ENCODE measurements at places on chromosomes 12 and 14. TPM values are rescaled to one million over a fixed set of nuclear protein-coding genes. Genes with fewer than 3 reads are reported as not detected.

DNA sequence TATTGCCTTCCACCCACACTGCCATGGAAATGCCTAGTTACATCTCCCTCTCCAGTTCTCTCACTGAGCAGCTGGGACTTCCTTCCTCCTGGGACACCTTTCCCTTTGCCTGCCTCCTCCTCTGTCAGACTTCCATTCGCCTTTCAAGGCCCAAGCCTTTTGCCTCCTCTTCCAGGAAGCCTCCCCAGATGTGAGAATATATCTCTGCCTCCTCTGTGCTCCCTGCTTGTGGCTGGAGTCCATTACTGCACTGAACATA is 3.1 kb downstream of the IFI27L2 start:
- no peak for DNase-seq

DNA sequence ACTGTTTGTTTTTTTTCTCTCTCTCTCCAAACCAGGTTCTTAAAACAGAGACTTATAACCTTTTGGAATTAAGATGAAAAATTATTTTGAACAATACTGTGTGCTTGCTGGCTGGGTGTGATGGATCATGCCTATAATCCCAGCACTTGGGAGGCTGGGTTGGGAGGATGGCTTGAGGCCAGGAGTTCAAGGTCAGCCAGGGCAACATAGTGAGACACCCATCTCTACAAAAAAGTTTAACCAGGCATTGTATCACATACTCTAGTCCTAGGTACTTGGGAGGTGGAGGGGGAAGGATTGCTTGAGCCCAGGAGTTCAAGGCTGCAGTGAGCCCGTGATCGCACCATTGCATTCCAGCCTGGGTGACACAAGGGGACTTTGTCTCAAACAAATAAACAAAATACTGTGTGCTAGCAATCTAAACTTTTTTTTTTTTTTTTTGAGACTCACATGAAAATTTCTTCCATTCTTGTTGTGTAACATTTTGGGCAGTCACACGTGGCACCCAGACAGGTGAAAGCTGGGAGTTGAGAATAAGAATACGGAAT is 379.6 kb downstream of the ETNK1 start:
- DNase-seq: no peak

GRCh38 chr12:20366776-20367409 is 1.4 kb upstream of the PDE3A start:
- DNase-seq: no peak

DNA sequence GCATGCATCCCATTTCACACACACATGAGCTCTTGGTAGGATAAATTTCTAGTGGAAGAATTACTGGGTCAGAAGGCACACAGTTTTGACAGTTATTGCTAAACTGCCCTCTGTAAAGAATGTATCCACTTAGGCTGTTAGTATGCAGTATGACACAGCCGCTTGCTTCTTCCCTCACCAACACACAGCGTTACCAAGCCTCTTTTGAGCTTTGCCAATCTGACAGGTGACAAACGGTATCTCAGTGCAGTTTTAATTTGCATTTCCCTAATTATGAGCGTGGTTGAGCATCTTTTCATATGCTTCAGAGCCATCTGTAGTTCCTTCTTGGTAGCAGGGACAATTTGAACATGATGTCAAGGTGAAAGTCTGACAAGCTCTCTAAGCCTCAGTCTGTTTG is 42.9 kb downstream of the HRK start:
- DNase-seq: no peak

Gene SRGAP1
- not detected for total RNA-seq

DNA sequence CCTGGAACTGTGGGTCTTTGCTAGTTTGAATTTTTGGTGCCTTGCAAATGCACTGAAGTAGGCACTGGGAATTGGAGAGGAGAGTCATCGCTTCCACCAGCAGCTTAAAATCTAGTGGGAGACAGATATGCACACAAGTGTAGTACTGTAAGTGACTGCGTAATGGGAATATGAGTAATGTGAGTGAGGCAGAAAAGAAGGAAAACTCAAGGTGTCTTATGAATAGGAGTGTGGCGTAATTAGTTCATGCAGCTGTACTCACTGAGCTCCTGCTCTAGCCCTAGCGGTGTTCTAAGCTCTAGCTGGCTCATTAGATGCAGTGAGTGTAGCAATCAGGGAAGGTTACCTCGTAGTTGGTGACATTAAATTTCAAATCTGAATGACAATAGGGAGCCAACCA is 2.8 kb downstream of the TCP11L2 start:
- no peak for DNase-seq

GRCh38 chr12:66674495-66675122 is 4.3 kb downstream of the GRIP1 start:
- no peak for DNase-seq

Gene CHURC1
- total RNA-seq: 95.3 TPM

Gene AICDA
- total RNA-seq: not detected

Gene APOLD1
- 3.9 TPM for total RNA-seq

GRCh38 chr14:23951590-23952201 is 1.9 kb upstream of the DHRS4 start:
- no peak for DNase-seq

GRCh38 chr12:98446060-98446459 is 69.3 kb upstream of the TMPO start:
- DNase-seq: no peak

Gene TDRD9
- total RNA-seq: 0.37 TPM

Gene OLR1
- not detected for total RNA-seq

DNA sequence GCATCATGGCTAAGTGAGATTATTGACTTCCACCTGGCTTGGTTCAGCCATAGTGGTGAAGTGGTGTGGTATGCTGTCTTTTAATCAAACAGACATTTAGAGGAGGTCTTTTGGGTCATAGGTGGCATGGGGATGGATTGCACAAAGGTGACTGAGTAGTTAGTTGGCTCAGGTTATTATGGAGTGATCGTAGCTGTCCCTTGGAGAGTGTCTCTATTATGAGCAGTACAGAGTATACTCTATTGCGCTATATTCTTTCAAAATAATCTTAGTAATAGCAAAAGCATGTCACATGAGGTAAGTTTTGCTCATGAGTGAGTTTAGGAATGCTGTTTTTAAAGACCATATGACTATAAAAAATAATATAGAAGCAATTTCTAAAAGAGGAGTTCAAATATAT is 60.4 kb downstream of the RASSF8 start:
- no peak for DNase-seq

Gene FBLN5
- total RNA-seq: 3.0 TPM

Gene KIF21A
- 10.7 TPM for total RNA-seq

Gene REP15
- total RNA-seq: not detected

Gene IRAK3
- 3.6 TPM for total RNA-seq

DNA sequence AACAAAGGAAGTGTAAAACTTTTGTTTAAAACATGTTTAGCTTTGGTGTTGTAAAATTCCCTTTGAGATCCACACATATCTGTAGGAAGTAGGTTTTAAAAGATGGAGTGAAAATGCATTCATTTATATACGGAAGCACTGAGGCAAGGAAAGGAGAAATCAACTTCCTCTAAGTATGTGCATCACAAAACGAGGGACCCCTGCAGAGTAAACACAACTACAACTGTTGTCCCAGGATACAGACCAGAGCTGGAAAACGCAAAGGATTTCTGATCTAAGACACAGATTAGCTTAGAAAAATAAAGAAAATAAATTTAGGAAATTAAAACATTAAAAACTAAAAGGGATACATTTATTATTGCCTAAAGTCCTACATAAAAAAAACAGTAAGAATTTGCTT is 297.6 kb downstream of the MED13L start:
- no peak for DNase-seq

Gene GARIN6
- total RNA-seq: not detected

GRCh38 chr12:3199551-3200031 is 122.4 kb downstream of the TSPAN9 start:
- no peak for DNase-seq

- no peak for DNase-seq
Observed at GRCh38 chr14:104287301-104288009, 149.1 kb downstream of the KIF26A start.

DNA sequence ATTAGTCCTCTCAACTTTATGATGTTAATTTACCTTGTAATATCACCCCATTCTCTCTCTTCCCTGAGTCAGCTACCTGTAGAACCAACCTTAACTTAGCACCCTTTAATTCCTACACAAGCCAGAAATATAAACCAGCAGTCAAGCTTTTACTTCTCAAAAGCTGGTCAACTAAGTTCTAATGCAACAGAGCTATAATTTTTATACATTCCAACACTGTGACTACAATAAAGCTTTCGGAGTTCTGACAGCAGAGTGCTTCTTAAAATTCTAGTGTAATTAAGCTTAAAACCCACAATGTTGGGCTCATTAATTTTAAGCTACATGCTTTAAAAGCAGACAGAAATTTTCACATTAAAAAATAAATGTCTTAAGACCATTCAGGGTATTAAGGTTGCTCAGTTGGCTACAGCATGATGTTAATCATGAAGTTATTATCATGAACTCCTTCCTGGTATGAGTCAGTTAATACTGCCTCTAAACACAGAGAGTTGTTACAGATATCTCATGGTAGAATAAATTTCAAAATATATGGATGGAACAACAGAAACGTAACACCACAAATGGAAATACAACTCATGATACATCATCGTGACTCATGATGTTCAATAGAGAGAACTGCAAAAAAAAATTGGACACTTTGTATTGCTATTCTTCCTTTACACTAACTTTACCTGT is 126.7 kb downstream of the EPS8 start:
- no peak for DNase-seq

GRCh38 chr12:108798551-108799221 is 58.7 kb downstream of the SSH1 start:
- no peak for DNase-seq

GRCh38 chr14:23604675-23605170 is 26.1 kb upstream of the JPH4 start:
- DNase-seq: no peak

Gene TTC9
- total RNA-seq: 7.8 TPM

GRCh38 chr12:6038160-6038559 is 86.3 kb downstream of the VWF start:
- no peak for DNase-seq

GRCh38 chr14:86798330-86798729 is 1194.7 kb downstream of the GALC start:
- no peak for DNase-seq

GRCh38 chr12:119354172-119354571 is 19.6 kb downstream of the CCDC60 start:
- DNase-seq: no peak

Gene ANP32D
- not detected for total RNA-seq

Gene ADAM21
- total RNA-seq: not detected

DNA sequence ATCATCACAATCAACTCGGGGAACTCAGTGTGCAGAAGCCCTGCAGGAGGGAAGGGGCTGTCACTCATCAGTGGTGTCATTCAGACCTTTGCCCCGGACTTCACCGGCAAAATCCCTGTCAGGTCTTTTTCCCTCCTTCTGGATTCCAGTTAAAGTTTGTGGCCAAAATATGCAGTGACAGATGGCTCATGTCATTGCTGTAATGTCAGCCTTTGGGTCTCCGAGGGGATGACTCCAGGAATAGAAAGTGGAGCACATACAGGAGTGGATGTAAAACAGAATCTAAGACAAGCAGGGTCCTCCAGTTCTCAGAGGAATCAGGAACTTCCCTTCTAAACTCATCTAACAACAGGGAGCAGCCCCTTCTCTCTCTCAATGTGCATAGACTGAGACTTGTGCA is 130.3 kb upstream of the RASSF8 start:
- no peak for DNase-seq

- DNase-seq: no peak
Observed at GRCh38 chr14:54467280-54467679, 21.5 kb downstream of the GMFB start.

DNA sequence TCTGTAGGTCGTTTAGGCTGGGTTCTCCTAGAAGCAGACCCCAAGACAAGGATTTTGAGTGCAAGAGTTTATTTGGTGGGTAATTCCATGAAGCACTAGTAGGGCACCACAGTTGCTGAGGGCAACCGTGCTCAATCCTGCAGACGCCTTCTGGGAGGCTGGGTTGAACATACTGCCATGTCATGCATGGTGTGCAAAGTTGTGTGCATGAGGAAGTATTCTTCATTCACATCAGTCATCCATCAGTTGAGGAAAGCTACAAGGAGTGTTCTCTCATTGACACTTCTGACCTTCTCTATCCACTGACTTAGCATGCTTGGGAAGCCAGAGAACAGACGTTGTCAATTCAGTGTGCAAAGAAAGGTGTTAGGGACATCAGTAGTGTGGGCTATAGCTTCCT is 179.2 kb downstream of the PTPN11 start:
- no peak for DNase-seq

GRCh38 chr14:55518391-55518790 is 61.6 kb upstream of the KTN1 start:
- DNase-seq: no peak

GRCh38 chr14:88729159-88729558 is 63.6 kb downstream of the EML5 start:
- DNase-seq: no peak
